ENCODE measurements at places on chromosomes 16 and 17.

DNA sequence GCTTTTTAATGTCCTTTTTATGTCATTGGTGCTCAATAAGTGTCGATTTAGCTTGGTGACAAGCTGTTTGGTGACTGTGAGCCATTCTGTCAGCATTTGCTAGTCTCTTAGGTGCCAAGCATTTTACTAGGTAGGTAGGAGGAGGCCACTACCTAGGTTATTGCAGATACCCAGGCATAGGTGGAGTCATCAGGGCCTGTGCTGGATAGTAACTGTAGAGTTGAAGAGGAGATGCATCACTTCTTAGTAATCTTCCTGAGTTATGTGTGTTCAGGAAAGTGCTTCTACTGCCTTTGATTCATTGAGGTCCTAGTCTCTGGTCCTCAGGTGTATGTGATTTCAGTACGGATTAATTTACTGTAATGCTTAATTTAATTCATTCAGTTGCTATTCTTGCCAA, 17.7 kb downstream of the USP10 start:
- DNase-seq, result no peak

DNA sequence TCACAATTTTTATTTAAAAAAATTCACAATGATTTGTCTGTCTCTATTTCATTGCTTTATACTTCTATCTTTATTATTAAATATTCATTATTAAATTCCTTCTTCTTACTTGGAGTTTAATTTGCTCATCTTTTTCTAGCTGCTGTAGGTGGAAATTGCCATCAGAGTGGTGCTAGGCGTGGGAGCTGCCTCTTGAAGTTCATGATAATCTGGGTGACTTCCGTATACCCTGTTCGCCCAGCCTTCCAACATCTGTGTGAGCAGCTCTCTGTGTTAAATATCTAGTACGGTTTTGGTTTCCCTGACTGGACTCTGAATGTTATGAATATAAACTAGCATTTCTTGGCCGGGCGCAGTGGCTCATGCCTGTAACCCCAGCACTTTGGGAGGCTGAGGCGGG, 84.0 kb upstream of the RPH3AL start:
- DNase-seq, result no peak

GRCh38 chr17:9538626-9539025, 37.0 kb downstream of the STX8 start:
- DNase-seq, result no peak

- DNase-seq, result no peak
These were observed 154.6 kb downstream of the CMIP start for GRCh38 chr16:81599034-81599744.

- peak; percentile 91 for DNase-seq
These were observed 32.1 kb downstream of the CCDC40 start for GRCh38 chr17:80068301-80069222.

DNA sequence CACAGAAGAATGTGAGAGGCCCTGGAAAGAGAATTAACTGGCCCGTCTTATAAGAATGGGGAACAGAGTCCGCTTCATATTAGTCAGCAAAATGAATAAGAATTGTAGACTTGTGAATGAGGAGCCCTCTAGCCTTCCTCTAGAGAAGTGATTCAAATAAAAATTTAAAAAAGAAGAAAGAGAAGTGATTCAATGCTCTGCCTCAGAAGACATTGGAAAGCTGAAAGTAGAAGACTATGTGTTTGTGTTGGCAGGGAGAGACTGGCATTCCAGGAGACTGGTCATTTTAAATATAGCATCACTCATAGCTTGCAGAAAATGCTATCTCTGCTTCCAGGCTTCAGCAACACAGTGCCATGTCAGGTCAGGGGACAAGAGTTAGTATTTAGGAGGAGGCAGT, 190.6 kb upstream of the HS3ST3A1 start:
- peak; percentile 10 for DNase-seq

DNA sequence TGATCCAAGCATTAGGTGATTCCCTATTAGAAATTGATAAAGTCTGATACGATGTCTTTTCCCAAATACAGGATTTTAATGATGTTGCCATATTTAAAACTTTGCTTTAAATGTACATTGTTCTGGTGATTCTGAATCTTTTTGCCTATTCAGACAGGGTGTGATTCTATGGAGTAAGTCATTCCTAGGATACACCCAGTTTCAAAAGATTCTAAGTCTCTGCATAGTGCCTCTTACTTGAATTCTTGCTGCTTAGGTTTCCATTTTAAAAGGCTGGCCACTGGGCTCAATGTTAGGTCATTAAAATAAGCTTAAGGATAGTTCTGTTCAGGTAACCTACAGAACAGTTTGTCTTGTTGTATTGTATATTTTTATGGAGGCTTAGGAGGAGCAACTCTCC, 22.0 kb upstream of the ARL2BP start:
- DNase-seq, result no peak

DNA sequence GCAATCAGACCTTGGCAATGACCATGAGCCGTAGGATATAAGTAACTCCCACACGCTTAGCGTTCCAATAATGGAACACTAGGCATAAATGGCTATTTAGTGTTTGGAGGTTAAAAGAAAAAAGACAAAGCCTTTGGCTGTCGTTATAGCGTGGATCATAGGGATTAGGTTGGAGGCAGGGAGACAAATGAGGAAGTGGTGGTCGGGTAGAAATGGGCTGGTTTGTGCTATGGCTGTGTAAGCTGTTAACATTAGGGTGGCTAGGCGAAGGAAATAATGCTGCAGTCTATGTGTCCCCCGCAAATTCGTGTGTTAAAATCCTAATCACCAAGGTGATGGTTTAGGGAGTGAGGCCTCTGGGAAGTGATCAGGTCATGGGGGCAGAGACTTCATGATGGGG, 120.4 kb upstream of the IRX6 start:
- DNase-seq, result no peak

DNA sequence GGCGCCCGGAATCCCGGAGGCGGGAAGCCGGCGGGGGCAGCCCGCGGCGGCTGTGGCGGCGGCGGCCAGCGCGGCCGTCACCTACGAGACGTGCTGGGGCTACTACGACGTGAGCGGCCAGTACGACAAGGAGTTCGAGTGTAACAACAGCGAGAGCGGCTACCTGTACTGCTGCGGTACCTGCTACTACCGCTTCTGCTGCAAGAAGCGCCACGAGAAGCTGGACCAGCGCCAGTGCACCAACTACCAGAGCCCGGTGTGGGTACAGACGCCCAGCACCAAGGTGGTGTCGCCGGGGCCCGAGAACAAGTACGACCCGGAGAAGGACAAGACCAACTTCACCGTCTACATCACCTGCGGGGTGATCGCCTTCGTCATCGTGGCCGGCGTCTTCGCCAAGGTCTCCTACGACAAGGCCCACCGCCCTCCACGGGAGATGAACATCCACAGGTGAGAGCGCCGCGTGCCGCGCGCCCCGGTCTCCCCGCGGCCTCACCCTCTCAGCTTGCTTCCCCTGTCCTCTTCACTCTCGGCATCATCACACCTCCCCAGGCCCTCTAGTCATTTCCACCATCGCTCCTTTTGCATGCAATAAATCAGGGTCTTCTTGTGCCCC, 706 bp downstream of the SHISA6 start:
- DNase-seq, result no peak

DNA sequence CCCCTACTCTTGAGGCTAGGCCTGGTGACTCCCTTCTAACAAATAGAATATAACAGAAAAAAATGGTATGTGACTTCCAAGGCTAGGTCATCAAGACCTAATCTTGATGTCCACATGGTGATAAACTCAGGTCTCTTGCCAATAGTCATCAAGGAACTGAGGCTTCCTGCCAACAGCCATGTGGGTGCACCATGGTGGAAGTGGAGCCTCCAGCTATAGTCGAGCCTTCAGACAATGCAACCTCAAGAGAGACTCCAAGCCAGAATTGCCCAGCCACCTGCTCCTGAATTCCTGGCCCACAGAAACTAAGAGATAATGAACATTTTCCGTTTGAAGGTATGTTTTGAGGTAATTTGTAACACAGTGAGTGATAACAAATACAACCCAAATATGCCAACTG, 55.9 kb upstream of the SREBF1 start:
- DNase-seq, result no peak

DNA sequence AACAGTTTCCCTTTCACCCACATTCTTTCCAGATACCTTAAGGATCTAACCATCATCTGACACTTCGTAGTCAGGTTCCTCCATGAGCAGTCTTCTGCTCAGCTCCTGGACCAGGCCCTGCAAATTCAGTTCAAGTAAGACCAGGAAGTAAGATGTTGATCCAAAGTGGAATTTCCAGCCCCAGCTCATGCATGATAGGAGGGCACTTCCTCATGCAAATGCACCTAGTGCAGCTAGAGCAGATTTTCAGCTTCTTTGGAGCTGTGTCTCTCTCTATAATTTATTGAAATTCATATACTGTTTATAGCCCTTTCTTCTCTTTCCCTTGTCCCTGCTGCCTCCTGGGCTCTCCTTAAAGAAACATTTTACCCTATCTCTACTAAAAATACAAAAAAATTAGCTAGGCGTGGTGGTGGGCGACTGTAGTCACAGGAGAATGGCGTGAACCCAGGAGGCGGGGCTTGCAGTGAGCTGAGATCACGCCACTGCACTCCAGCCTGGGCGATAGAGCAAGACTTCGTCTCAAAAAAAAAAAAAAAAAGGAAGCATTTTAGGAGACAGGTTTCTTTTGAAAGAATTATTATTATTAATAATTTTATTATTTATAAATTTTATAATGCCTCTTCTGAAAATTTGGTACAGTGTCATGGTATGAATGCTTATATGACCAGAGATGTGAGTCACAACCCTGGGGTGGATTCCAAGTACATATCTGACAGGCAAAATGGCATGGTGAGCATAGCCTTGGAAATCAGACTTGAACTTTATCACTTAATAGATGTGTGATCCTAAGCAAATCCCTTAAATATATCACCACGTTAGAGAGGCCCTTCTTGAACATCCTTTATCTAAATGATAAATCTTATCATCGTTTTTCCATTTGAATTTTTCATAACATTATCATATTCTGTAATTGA, 94.3 kb downstream of the SSH2 start:
- no peak for DNase-seq

- peak; percentile 18 for DNase-seq
These were observed 175.2 kb downstream of the CPPED1 start for GRCh38 chr16:12628536-12628935.

- DNase-seq, result no peak
These were observed 227.3 kb downstream of the HS3ST3A1 start for GRCh38 chr17:13374203-13375143.

GRCh38 chr16:89012622-89012995, 35.6 kb upstream of the CBFA2T3 start:
- DNase-seq, result no peak

DNA sequence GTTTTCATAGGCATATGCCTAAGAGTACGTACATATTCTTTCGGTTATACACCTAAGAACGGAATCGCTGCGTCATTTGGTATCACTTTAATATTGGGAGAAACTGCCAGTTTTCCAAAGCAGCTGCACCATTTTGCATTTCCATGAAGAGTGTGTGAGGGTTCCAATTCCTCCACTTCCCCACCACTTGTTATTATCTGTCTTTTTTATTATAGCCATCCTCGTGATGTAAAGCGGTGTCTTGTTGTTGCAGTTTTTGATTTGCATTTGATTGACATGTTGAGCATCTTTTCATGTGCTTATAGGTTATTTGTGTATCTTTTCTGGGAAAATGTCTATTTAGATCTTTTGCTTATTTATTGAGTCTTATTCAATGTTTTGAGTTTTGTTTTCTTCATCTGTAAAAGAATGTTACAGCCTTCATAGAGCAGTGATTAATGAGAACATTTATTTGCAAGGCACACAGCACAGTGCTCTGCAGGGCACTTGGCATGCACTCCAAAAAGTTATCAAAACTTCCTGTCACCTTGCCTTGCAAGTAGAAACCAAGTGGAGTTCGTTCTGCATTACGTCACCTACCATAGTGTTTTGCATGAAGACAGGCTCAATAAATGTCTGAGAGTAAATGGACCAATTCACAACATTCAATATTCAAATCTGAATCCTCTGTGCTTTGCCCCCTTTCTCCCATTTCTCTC, 26.6 kb upstream of the ST6GALNAC1 start:
- peak; percentile 19 for DNase-seq

DNA sequence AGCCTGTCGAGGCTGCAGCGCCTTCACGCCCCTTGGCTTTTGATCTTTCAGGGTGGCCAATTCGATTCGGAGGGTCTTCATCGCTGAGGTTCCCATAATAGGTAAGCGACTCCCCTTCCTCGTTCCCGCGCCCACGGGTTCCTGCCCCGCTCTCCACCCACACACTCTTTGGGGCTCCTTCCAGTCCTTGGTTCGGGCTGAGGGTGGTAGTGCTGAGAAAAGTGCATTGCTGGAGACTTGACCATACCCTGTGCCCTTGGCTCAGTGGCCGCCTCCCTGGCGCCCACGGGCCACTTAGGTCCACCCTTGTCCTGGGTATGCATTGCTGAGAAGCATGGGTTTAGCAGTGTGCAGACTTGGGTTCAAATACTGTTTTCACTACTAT, 491 bp downstream of the POLR2C start:
- no peak for DNase-seq

- DNase-seq, result peak; percentile 6
These were observed 10.6 kb upstream of the CETP start for GRCh38 chr16:56950881-56951771.

DNA sequence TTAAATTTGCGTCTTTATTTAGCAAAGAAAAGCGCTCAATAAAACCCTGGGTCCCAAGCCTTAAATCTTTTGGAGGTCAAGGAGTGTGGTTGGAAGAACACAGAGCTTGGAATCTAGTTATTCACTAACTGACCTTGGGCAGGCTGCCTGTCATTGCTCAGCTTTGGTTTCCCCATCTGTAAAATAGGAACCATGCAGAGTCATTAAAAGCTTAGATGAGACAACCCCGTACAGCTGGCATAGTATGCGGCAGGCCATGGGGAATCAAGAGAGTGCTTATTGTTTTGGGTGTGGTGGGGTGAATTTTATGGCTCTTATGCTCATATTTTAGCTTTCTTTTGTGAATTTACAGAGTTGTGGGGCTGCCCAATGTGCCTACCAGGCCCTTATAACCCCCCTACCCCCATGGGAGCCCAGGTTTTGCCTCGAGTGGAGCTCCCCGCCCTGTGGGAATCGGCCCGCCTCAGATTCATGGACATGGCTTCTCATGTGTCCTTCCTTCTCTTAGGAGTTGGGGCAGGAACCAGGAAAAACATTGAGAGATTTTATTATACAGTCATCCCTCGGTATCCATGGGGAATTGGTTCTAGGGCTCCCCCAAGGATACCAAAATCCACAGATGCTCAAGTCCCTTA, 113.5 kb downstream of the CLEC16A start:
- DNase-seq, result no peak

- DNase-seq, result no peak
These were observed 653 bp downstream of the FANCA start for GRCh38 chr16:89815639-89816348.

DNA sequence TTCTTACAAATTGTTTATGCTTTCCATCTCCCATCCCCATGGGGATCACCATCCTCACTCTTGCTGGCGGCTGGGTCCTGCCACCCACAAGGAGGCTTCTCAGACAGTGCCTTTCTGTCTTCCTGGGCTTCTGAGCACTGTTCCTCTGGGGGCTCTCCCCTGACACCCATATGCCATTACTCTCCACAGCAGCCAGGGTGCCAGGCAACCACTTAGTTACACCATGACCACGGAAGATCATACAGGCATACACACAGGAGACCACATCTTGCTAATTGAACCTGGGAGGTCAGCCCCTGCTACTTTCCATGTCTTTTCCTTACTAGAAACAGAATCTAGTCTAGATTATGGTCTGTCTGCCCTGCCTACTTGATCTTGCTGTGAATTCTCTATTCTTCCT, 27.7 kb upstream of the HS3ST2 start:
- DNase-seq, result no peak

Data from kidney glomerular epithelial cell (primary cell).